ENCODE measurements at places on chromosomes 4 and X.

DNA sequence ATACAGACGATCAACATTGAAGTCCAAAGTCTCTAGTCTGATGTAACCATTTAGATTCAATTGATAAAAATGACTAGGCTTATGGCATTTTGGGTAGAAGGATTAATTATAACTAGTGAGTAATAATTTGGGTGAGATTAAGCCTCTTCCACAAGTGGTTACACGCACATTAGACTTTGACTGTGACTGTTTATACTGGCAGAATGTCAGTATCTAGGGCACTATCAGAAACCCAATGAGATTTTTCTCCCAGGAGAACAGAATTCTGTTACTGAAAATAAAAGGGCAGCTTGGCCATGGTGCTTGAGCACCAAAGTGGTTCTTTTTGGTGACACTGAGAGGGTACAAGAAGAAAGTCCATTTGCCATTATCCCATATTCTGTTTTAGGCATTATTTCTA is 3.3 kb downstream of the PLS3 start:
- no peak overlapping the region for H3K4me3 ChIP-seq
- peaks cover 10% of the 10 kb centered on the region for H3K27me3 ChIP-seq
- no peaks in the 10 kb centered on the region for H3K36me3 ChIP-seq
- H3K27ac ChIP-seq: no peak overlapping the region
- no peak for DNase-seq

DNA sequence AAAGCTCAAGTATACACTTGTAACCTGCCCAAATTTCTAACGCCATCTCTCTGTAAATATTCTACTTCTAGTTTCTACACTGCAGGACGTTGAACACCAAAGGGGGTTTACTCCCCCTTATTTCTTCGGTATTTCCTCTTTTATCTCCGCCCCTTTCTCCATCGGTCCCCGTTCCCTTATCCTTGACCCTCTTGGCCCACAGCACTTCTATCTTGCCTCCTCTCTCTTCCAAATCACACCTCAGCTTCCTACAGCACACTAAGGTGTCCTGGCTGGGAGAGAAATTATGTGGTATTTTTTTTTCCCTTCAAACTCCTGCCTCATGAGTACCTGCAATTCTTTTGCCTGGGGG is 715 bp downstream of the ZMAT1 start:
- H3K36me3 ChIP-seq: no peaks in the 10 kb centered on the region
- no peak for DNase-seq
- H3K4me3 ChIP-seq: peak overlapping the region; percentile 68
- peak overlapping the region; percentile 32 for H3K27ac ChIP-seq
- peaks cover 13% of the 10 kb centered on the region for H3K4me1 ChIP-seq
- peaks cover 1% of the 10 kb centered on the region for H3K27me3 ChIP-seq

DNA sequence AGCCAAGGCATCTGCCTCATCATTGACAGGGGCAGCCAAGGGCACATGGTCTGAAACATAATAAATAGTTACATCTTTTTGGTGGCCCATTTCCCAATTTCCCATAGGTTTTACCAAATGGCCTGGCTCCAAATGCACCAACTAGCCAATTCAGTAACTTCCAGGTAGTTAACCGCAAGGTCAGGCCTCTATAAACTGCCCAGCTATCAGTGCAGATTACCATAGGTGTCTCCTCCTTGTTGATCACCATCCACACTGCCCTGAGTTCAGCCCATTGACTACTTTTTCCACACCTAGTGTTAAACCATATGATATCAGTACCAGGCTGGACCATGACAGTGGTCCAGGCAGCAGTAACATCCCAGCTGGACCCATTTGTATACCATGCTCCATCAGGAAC is 1145.1 kb upstream of the POU3F4 start:
- no peaks in the 10 kb centered on the region for H3K4me1 ChIP-seq
- H3K27me3 ChIP-seq: no peaks in the 10 kb centered on the region
- DNase-seq: no peak
- no peaks in the 10 kb centered on the region for H3K36me3 ChIP-seq

DNA sequence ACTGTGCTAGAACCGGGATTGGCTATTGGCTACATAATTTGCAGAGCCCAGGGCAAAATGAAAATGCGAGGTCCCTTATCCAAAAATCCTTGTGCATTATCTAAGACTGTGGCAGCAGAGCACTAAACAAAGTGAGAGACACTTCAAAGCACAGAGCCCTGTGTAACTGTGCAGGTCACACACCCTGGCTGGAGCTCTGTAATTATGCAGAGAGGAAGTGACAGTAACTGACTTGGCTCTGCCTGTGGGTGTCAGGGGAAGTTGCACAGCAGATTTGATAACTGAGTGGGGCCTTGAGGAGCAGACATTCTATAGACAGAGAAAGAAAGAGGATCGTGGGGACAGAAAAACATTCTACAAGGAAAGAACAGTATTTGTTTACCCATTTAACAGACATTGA is 173.5 kb upstream of the FMR1 start:
- H3K4me1 ChIP-seq: peaks cover 33% of the 10 kb centered on the region
- H3K27ac ChIP-seq: peak overlapping the region; percentile 84
- peaks cover 2% of the 10 kb centered on the region for H3K36me3 ChIP-seq
- peak overlapping the region; percentile 40 for H3K4me3 ChIP-seq
- peak; percentile 1 for DNase-seq

- no peak overlapping the region for H3K27ac ChIP-seq
- no peak for DNase-seq
- no peaks in the 10 kb centered on the region for H3K36me3 ChIP-seq
Measured at GRCh38 chr4:5160668-5161067, 109.4 kb downstream of the STK32B start.

GRCh38 chr4:123556526-123556925 is 159.9 kb downstream of the SPRY1 start:
- no peaks in the 10 kb centered on the region for H3K36me3 ChIP-seq
- H3K27ac ChIP-seq: no peak overlapping the region
- DNase-seq: no peak
- no peak overlapping the region for H3K4me3 ChIP-seq
- peaks cover 22% of the 10 kb centered on the region for H3K4me1 ChIP-seq
- peaks cover 15% of the 10 kb centered on the region for H3K27me3 ChIP-seq

GRCh38 chr4:105807496-105807895 is 87.8 kb upstream of the NPNT start:
- H3K4me3 ChIP-seq: no peak overlapping the region
- no peaks in the 10 kb centered on the region for H3K36me3 ChIP-seq
- DNase-seq: no peak
- H3K4me1 ChIP-seq: no peaks in the 10 kb centered on the region
- H3K27me3 ChIP-seq: no peaks in the 10 kb centered on the region
- H3K27ac ChIP-seq: no peak overlapping the region

DNA sequence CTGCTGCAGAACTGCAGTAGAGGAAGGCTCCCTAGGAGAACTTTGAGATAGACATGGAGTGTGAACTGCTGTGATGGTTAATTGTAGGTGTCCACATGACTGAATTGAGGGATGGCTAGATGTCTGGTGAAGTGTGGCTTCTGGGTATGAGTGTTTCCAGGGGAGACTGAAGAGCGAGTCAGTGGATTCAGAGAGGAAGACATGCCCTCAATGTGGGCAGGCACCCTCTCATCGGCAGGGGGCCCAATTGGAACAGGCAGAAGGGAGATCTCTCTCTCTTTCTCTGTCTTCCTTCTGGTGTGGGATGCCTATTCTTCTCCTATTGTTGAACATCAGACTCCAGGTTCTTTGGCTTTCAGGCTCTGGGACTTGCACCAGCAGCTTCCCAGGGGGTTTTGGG is 304.7 kb upstream of the GATB start:
- no peak overlapping the region for H3K27ac ChIP-seq
- peaks cover 3% of the 10 kb centered on the region for H3K27me3 ChIP-seq
- no peak for DNase-seq

DNA sequence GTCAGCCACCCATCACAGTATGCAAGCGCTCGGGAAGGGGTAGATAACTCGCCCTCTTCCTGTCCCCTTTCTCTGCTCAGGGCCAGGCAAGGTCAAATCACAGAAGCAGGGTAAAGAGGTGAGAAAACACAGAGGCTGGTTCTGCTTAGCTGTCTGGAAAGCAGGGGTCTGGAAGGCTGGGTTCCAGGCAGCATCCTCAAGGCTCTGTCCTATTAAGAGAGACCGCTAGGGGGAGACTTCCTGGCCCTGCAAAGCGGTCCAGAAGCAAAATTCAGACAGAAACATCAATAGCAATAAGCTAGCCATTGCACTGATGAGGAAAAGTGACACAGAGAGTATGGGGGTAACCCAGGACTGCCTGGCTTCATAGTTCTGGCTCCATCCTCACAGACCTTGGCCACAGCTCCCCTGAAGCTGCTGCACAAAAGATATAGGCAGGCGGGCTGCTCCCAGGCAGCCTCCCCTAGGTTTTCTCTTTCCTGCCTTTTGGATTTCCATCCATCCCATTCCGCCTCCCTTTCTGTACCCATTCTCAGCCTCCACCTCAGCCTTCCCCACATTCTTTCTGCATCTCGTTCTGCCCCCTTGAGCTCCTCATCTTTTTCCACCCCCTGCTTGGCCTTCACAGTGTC is 308.5 kb downstream of the EVC2 start:
- no peak for DNase-seq
- H3K4me1 ChIP-seq: no peaks in the 10 kb centered on the region
- H3K27ac ChIP-seq: no peak overlapping the region
- no peaks in the 10 kb centered on the region for H3K36me3 ChIP-seq

DNA sequence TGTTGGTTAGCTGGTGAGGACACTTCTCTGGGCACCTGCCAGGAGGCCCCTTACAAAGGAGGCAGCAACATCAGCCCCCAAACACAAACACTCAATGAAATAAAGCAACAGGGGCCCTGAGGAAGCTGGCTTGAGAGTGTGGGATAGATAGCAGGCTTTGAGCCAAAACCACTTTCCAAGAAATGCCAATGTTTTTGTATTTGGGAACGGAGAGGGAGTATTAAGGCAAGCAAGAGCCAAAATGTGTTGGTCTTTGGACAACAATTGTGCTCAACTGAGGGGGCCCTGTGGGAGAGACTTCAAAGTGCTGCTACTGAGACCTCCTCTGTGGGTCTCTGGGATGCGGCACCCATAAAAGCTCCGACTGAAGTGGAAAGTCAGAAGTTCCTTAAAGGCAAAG is 41.0 kb downstream of the RAI2 start:
- no peak for DNase-seq
- no peaks in the 10 kb centered on the region for H3K4me1 ChIP-seq
- no peaks in the 10 kb centered on the region for H3K36me3 ChIP-seq
- no peak overlapping the region for H3K27ac ChIP-seq
